Stimulated activated CD4-positive, alpha-beta T cell treated with anti-CD3 and anti-CD28 coated beads, Interleukin-12 subunit alpha, Interleukin-12 subunit beta, amount 100 ng/mL, for 4 hours (primary cell): ENCODE measurements at places on chromosomes 6 and 20.
A peak's percentile ranks its signal among the peaks of the same experiment; 100 is the strongest.

GRCh38 chr6:157724960-157725741 lies 97.9 kb upstream of the SNX9 start:
- no peak for DNase-seq

GRCh38 chr20:11329271-11329670 lies 588.4 kb upstream of the BTBD3 start:
- no peak for DNase-seq

- no peak for DNase-seq
Observed at GRCh38 chr20:61490721-61491120, 238.7 kb downstream of the CDH4 start.

- no peak for DNase-seq
Observed at GRCh38 chr20:53495398-53496092, 98.1 kb downstream of the ZNF217 start.

- peak; percentile 53 for DNase-seq
Observed at GRCh38 chr20:32534661-32535240, 50.4 kb downstream of the NOL4L start.

- no peak for DNase-seq
Observed at GRCh38 chr20:60078351-60079250, 120.4 kb downstream of the CDH26 start.
